NCI-H2081 (cell line): ENCODE measurements at places on chromosomes 7 and 10.

- DNase-seq: no peak
Observed at GRCh38 chr10:25130906-25131305, 43.9 kb upstream of the GPR158 start.

DNA sequence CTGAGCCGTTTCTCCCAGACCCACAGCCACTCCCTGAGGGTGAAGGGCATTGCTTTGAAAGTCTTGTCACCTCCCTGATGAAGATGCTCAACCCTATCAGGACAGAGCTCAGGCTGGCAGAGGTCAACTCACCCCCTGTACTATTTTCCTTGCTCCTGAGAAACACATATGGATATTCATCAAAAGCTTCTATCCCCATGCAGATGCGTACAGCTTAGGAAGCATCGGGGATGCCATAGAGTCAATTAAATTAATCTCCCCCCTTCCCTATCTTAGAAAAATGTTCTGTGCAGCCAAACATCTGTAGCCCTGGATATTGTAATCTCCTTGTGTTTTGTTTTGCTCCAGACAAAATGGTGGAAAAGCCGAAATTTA, 67.2 kb downstream of the EMX2 start:
- no peak for DNase-seq

GRCh38 chr7:115971506-115971905, 59.1 kb downstream of the TFEC start:
- no peak for DNase-seq

DNA sequence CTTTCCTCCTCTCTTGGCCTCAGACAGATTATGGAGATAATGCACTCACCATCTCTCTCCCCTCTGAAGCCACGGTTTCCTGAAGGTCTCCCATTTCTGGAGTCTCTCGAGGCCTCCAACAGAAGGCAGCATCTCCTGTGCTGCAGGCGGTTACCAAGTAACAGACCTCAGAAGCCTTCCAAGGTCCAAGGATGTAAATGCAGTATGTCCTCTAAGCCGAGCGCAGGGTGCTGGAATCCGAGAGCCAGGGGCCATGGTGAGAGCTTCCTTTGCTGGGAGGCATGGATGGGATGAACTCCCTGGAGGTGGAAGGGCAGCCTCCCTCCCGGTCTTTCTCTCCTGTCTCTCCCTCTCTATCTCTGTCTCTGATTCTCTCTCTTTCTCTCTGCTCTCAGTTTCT, 79.8 kb downstream of the ADARB2 start:
- no peak for DNase-seq

DNA sequence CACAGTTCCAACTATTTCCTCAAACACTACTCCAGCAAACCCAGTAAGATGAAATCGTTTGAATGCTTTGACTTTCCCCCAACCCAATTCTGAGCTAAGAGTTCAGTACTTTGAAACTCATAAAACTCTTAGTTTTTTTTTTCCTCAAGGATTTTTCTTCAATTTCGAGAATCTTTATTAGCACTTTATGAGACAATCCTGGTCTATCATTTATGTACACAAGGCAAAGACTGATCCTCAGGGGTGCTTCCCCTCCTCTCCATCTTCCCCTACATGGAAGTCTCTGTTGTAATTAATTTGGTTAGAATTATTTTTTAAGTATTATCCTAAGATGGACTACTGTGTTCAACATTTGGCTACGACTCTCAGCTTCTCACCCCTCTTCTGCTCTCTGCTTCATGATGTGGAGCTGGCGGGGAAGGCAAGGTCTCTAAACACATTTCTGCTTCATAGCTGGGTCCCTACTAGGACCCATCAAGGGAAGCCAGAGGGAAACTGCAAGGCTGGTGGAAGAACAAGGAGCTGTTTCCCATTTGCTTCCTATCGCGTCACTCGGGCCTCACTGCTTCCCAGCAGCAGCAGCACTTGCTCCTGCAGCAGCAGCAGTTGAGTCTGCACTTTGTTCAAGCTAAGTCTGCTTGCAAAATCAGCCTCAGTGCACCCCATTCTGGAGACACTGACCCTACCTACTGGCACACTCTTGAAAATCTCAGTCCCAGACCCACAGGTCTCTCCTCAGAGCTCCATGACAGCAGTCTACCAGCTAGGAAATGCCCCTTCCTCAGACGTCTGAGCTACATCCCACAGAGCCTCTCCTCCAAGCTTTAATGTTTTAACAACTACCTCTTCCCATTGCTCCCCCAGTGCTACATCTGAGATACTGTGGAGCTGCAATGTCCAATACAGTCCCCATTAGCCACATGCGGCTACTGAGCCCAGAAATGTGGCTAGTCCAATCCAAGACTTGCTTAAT, 90.0 kb downstream of the CHCHD3 start:
- no peak for DNase-seq

- no peak for DNase-seq
Observed at GRCh38 chr10:1197384-1197783, 141.2 kb downstream of the WDR37 start.

GRCh38 chr7:12436896-12437535, 33.4 kb upstream of the VWDE start:
- peak; percentile 88 for DNase-seq

GRCh38 chr10:105586451-105587098, 945.5 kb downstream of the SORCS3 start:
- no peak for DNase-seq

- no peak for DNase-seq
Observed at GRCh38 chr7:101549734-101550133, 79.4 kb downstream of the MYL10 start.

- DNase-seq: peak; percentile 12
Observed at GRCh38 chr10:110151467-110151866, 55.9 kb upstream of the MXI1 start.

DNA sequence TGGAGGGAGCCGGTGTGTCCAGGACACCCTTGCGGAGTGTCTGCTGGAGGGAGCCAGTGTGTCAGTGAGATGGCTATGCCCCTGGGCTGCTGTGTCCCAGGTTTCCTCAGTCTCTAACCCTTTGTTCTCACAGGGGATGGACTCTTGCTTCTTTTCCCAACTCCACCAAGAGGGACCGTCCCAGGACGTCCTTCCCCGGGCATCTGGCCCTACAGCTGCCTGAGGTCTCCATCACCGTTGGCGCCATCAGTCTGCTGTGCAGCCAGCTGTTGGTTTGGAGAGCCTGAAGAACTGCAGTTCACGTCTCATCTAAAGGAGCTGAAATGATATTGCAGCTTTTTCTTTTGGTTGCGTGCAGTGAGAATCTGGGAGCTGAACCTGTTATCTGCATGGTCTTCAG, 136.2 kb downstream of the VIPR2 start:
- DNase-seq: no peak

- no peak for DNase-seq
Observed at GRCh38 chr7:143408252-143408685, 387 bp downstream of the EPHA1 start.

DNA sequence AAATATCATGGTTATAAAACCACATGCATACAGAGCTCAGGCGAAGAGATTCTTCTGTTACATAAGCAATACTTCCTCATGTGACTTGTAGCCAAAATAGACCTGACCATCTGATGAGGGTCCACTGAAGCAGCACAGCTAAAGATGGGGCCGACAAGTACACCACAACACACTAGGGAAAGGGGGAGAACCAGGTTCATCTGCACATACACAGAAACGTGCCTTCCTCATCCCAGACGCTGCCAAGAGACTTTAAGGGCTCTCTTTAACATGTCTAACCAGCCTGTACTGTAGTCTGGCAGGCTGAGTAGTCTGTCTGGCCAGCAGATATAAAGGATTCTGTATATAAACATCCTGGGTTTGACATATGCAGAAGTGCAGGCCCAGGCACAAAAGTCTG, 30.3 kb downstream of the ERCC6 start:
- DNase-seq: no peak

- no peak for DNase-seq
Observed at GRCh38 chr10:70367195-70367796, 15.1 kb downstream of the LRRC20 start.

DNA sequence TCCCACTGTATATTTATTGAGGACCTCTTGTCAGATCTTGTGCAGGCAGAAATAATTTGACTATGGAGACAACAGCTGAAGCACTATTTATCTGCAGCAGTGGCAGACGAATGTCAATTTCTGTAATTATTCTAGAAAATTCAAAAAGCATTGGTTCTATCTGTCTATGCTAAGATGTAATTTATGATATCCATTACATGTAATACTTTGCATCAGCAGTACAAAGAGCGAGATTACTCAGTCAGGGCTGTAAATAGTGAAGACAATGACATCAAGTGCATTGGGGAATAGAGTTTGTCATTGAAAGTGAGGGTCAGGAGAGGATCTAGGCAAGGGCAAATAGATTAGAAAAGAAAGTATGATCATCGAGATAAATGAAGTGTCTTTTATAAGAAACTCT, 508.2 kb downstream of the ZWINT start:
- DNase-seq: no peak

DNA sequence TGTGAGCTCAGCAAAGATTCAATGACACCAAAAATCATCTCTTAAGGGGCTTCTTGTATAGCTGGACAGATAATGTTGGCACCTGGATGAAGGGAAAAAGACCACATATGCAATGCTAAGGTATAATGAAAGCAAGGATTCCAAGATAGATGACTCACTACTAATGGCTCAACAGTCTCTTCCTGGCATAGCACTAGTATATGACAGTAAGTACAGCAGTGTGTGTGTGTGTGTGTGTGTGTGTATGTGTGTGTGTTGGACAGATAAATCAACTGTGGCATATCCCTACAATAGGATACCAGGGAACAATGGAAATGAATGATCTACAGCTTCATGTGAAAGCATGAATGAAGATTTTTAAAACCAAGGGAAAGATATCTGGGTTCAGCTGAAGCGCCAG, 257.1 kb downstream of the SFMBT2 start:
- no peak for DNase-seq

GRCh38 chr10:3433131-3433530, 260.5 kb upstream of the PITRM1 start:
- no peak for DNase-seq

GRCh38 chr10:6721964-6722615, 142.0 kb upstream of the PRKCQ start:
- no peak for DNase-seq

- no peak for DNase-seq
Observed at GRCh38 chr7:53697913-53698312, 662.5 kb downstream of the POM121L12 start.

GRCh38 chr10:17431871-17432311, 22.5 kb downstream of the ST8SIA6 start:
- DNase-seq: no peak

DNA sequence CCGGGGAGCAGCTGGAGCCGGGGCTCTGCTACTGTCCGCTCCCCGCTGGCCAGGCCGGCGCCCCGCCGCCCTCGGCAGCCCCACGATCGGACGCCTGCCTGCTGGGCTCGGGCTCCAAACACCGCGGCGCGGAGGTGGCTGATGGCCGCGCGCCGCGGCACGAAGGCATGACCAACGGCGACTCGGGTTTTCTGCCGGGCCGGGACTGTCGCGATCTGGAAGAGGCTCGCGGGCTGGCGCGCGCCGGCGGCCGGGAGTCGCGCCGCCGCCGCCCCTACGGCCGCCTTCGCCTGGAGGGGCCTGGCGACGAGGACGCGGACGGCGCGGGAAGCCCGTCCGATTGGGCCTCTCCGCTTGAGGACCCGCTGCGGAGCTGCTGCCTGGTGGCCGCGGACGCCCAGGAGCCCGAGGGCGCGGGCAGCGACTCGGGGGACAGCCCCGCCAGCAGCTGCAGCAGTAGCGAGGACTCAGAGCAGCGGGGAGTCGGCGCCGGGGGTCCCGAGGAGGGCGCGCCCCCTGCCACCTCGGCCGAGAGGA, 570 bp downstream of the TBC1D12 start:
- DNase-seq: peak; percentile 54

DNA sequence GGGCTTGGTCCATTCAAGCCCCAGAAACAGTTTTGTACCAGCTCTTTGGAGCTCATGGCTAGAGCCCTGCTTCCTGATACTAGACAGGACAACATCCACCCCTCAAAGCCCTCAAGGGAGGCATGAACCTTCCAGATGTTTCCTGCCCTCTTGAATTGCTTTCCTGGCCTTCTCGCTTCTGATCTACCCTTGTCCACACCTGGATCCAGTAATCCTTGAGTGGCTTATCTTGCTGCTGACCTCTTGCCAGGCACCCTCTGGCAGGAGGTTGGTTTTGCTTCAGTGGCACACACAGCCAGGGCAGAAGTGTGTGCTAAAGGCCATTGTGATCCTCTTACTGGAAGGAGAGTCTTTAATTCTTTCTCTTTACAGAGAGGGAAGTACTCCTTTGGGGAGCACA, 495.8 kb downstream of the PLXNA4 start:
- DNase-seq: no peak

DNA sequence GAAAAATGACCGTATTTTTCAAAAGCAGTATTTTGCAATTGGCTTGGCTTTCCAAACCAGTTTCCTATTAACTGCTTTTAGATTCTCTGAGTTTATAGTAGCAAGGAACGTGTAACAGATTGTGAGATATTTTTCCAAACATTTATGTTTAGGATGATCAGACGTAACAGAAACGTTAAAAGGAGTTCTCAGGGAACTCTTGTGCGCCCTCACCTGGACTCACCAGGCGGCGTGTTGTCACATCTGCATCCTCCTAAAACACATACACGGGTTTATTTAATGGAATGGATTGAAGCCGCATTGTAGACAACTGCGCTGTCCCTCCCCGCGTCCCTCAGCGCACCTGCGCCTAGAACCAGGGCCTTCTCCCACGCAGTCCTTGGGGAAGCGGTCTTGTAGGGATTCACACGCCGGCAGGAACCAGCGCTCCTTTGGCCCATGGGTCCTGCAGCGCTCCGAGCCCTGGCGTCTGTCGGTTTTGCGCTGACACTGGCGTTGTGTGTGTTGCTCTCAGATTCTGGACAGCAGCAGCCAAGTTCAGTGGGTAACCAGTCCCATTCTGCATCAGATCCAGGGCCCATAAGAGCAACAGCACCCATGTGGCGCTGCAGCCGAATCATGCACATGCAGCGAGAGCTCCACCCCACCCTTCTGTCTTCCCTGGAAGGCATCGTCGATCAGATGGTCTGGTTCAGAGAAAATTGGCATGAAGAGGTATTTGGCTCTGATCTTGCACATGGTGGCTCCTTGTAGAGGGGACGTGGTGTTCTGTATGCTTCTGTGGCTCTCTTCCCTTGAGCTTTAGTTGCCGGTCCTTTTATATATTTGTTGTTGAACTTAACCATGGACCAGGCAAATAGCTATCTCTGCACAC, 114.9 kb downstream of the TRRAP start:
- DNase-seq: no peak

- no peak for DNase-seq
Observed at GRCh38 chr7:24152877-24153472, 131.0 kb upstream of the NPY start.

- DNase-seq: no peak
Observed at GRCh38 chr10:82932451-82932850, 1057.5 kb downstream of the NRG3 start.

- no peak for DNase-seq
Observed at GRCh38 chr7:139895141-139895829, 66.2 kb downstream of the TBXAS1 start.

GRCh38 chr7:52184006-52184703, 851.3 kb upstream of the POM121L12 start:
- DNase-seq: no peak

GRCh38 chr10:133249094-133249780, 11.6 kb downstream of the VENTX start:
- DNase-seq: no peak
